ENCODE measurements at places on chromosomes 4 and X.

GRCh38 chrX:10509397-10509796 lies 111.0 kb downstream of the MID1 start:
- no peak overlapping the region for H3K4me3 ChIP-seq
- H3K4me1 ChIP-seq = no peaks in the 10 kb centered on the region
- no peaks in the 10 kb centered on the region for H3K36me3 ChIP-seq
- no peak for DNase-seq

- no peaks in the 10 kb centered on the region for H3K4me1 ChIP-seq
- H3K36me3 ChIP-seq = no peaks in the 10 kb centered on the region
- no peaks in the 10 kb centered on the region for H3K27me3 ChIP-seq
- no peak for DNase-seq
Observed at GRCh38 chrX:6363188-6363587, 134.5 kb upstream of the NLGN4X start.

- no peak overlapping the region for H3K4me3 ChIP-seq
- no peaks in the 10 kb centered on the region for H3K36me3 ChIP-seq
- DNase-seq = no peak
- H3K27me3 ChIP-seq = no peaks in the 10 kb centered on the region
Observed at GRCh38 chr4:15240764-15241163, 187.1 kb upstream of the C1QTNF7 start.

DNA sequence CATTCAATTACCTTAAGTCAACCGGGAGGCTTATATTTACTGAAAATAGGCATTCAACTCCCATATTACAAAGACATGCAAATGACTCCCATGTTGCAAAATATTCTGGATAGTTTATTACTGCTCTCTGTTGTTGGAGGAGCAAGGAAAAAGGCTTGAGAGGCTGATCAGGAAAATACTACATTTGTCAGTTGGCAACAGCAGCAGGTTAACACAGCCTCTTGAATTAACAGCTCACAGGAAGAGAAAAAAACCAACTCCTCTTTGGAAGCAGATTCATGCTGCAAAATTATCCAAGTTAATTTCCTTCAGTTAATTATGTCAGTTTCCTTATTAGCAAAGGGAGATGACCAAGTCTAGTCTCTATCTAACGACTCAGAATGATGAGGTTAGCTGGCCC lies 238.9 kb downstream of the MAML3 start:
- H3K4me3 ChIP-seq = no peak overlapping the region
- H3K4me1 ChIP-seq = no peaks in the 10 kb centered on the region

DNA sequence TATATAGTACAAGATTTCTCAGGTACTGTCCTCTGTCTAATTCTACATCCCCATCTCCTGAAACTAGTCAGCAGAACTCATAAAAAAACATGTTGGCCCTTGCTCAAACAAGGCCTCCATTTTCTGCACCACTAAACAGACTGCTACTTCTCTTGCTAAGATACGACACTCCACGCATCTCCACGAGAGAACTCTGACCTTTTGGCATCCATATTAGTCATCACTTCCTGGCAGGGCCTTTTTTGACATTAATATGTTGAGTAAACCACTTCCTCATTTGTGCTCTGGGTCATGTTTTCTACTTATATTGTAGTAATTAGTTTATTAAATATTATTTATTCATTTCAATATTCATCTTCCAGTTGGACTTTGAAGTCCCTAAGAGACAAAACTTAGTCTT lies 65.6 kb downstream of the DCAF8L1 start:
- no peaks in the 10 kb centered on the region for H3K36me3 ChIP-seq
- no peaks in the 10 kb centered on the region for H3K4me1 ChIP-seq

DNA sequence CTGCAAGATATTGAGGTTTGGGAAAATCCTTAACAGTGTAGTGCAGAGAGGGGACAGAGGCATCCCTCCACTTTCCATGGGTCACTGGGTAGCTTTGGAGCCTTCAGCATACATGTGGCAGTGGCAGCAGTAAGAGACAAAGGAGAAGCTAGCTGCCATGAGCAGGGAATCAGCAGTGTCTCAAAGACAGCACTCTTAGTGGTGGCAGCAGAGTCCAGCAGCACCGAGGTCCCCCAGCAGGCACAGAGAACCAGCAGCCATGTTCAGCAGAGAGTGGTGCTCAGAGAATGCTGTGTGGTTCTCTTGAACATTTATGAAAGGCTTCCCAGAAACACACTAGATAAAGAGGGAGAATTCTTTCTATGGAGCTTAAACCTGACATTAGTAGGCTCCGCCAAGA lies 308.5 kb downstream of the CENPC start:
- no peaks in the 10 kb centered on the region for H3K27me3 ChIP-seq
- no peak for DNase-seq
- H3K4me3 ChIP-seq = no peak overlapping the region
- no peaks in the 10 kb centered on the region for H3K4me1 ChIP-seq
- H3K27ac ChIP-seq = no peak overlapping the region

- no peaks in the 10 kb centered on the region for H3K27me3 ChIP-seq
- no peaks in the 10 kb centered on the region for H3K4me1 ChIP-seq
- no peak overlapping the region for H3K27ac ChIP-seq
Observed at GRCh38 chr4:150126864-150127203, 48.6 kb downstream of the DCLK2 start.

DNA sequence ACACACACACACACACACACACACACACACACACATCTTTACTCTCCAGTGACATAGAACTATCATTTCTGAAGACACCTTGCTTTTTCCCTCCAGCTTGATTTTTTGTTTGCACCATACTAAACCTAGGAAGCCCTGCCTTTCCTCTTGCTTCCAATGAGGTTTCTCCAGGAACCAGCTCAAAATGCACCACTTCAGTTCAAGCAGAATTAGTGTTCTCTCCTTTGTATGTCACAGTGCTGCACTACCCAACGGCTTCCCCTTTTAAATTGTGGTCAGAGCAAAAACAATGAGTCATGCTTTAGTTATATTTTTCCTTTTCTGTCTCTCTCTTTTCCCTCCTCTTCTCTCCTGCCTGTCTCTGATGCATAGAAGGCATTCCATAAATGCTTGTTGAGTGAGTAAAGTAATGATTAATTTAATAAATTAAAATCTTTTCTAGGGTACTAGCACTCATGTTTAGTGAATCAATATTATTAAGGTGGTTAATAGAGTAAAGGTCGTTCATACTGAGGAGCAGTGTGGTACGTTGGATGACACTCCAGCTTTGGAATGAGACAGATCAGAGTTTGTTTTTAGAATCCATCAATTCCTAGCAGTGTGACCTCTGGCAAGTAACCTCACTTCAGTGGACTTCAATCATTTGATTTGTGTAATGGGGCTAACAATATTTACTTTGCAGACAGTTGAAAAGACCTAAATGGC lies 5.9 kb downstream of the RTL3 start:
- H3K27me3 ChIP-seq = peaks cover 2% of the 10 kb centered on the region
- peaks cover 4% of the 10 kb centered on the region for H3K36me3 ChIP-seq
- H3K27ac ChIP-seq = peak overlapping the region; percentile 80
- peak overlapping the region; percentile 69 for H3K4me3 ChIP-seq
- DNase-seq = no peak

DNA sequence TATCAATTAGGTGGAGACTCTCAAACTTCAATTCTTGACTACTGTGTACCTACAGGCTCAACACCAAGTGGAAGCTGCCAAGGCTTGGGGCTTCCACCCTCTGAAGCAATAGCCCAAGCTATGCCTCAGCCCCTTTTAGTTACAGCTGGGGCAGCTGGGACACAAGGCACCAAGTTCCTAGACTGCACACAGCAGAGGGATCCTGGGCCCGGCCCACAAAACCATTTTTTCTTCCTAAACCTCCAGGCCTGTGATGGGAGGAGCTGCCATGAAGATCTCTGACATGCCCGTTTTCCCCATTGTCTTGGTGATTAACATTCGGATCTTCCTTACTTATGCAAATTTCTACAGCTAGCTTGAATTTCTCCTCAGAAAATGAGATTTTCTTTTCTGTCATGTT lies 3.4 kb upstream of the UGDH start:
- no peak for DNase-seq
- no peak overlapping the region for H3K4me3 ChIP-seq
- peaks cover 24% of the 10 kb centered on the region for H3K36me3 ChIP-seq
- H3K27ac ChIP-seq = no peak overlapping the region

DNA sequence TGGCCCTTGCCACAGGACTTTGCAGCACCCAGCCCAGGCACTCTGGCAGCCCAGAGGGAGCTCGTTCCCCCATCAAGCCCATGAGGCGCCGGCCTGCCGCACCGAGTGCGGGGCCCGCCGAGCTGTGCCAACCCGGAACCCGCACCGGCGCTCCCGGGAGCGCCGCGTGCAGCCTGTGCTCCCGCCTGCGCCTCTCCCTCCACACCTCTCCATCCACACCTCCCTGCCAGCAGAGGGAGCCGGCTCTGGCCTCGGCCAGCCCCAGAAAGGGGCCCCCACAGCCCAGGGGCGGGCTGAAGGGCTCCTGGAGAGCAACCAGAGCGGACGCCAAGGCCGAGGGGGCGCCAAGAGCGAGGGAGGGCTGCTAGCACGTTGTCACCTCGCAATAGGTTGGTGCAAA lies 268.8 kb downstream of the MID1IP1 start:
- H3K36me3 ChIP-seq = no peaks in the 10 kb centered on the region
- DNase-seq = no peak
- no peak overlapping the region for H3K27ac ChIP-seq
- H3K27me3 ChIP-seq = peaks cover 2% of the 10 kb centered on the region
- H3K4me3 ChIP-seq = no peak overlapping the region

- H3K36me3 ChIP-seq = no peaks in the 10 kb centered on the region
- peak; percentile 21 for DNase-seq
- H3K4me3 ChIP-seq = peak within 1 kb of the TSS; percentile 58
- H3K27me3 ChIP-seq = peaks cover 15% of the 10 kb centered on the region
Observed at GRCh38 chrX:110795645-110796406, at the start of gene CHRDL1. Gene CHRDL1, minus strand, starts transcription at chrX:110795817. Its CDS starts 3,636 bp downstream, at chrX:110792181.

Measured in activated naive CD8-positive, alpha-beta T cell treated with anti-CD3 and anti-CD28 coated beads, Interleukin-2, amount 10 ng/mL, durations not matched to agents 7 days and 5 days (primary cell).